ENCODE measurements at places on chromosomes 6 and 20.

DNA sequence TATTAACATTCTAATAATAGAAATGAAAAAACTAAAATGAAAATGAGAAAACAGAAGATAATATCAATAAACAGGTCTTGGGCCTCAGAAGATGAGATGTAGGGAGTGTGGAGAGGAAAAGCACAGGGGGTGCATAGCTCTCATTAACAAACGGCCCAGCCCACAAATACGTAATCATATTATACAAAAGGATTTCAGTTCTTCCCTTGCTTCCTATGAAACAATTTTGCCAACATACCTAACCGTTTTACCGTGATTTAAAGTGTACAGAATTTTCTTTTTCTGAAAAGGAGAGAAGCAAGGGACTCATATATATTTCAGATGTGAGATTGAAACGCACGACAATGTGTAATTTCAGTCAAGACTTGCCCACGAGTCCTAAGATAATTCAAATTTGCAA, 136.0 kb downstream of the HFE start:
- no peak for DNase-seq

DNA sequence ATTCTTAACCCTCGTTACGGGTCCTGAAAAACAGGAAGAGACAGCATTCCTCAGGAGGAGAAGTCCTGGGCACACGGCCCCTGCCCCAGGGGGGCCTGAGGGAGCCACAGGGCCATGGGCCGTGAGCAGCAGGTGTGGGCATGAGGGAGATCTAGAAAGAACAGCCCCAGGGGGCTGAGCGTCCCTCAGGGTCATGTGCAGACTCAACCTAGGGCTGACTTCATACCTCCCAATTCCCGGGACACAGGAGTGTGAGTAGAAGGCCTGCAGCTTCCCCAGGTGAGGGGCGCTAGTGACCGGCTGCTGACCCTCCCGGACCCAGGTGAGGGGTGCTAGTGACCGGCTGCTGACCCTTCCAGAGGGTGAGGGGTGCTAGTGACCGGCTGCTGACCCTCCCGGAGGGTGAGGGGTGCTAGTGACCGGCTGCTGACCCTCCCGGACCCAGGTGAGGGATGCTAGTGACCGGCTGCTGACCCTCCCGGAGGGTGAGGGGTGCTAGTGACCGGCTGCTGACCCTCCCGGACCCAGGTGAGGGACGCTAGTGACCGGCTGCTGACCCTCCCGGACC, 35.1 kb downstream of the FRMD1 start:
- DNase-seq: no peak

- DNase-seq: no peak
Measured at GRCh38 chr6:95723638-95724037, 146.3 kb downstream of the MANEA start.

DNA sequence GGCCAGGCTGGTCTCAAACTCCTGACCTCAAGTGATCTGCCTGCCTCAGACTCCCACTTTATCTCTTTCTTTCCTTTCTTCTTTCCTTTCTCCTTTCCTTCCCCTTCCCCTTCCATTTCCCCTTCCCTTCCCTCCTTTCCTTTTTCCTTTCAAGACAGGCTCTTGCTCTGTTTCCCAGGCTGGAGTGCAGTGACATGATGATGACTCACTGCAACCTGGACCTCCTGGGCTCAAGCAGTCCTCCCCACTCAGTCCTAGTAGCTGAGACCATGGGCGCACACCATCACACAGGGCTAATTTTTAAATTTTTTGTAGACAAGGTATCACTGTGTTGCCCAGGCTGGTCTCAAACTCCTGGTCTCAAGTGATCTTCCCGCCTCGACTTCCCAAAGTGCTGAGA, 377.6 kb upstream of the ZFP64 start:
- DNase-seq: peak; percentile 10

GRCh38 chr6:166036316-166037095, 131.1 kb downstream of the TBXT start:
- no peak for DNase-seq

- no peak for DNase-seq
Measured at GRCh38 chr6:100553243-100553642, 88.5 kb upstream of the SIM1 start.

- DNase-seq: no peak
Measured at GRCh38 chr6:104212977-104213668, 646.6 kb downstream of the HACE1 start.

- DNase-seq: peak; percentile 2
Measured at GRCh38 chr6:25883991-25884390, 9.9 kb upstream of the SLC17A3 start.

- no peak for DNase-seq
Measured at GRCh38 chr20:32535953-32536823, 48.9 kb downstream of the NOL4L start.

- DNase-seq: no peak
Measured at GRCh38 chr6:164415832-164416563, 893.4 kb downstream of the C6orf118 start.

- DNase-seq: no peak
Measured at GRCh38 chr6:114061116-114061515, 90.2 kb upstream of the HDAC2 start.

- no peak for DNase-seq
Measured at GRCh38 chr20:48141660-48142515, 356.6 kb upstream of the SULF2 start.

- no peak for DNase-seq
Measured at GRCh38 chr6:24358219-24358821, 461 bp upstream of the DCDC2 start.

- peak; percentile 19 for DNase-seq
Measured at GRCh38 chr6:100311707-100312251, 152.9 kb downstream of the SIM1 start.

GRCh38 chr20:32687180-32687532, 13.4 kb upstream of the C20orf203 start:
- no peak for DNase-seq

DNA sequence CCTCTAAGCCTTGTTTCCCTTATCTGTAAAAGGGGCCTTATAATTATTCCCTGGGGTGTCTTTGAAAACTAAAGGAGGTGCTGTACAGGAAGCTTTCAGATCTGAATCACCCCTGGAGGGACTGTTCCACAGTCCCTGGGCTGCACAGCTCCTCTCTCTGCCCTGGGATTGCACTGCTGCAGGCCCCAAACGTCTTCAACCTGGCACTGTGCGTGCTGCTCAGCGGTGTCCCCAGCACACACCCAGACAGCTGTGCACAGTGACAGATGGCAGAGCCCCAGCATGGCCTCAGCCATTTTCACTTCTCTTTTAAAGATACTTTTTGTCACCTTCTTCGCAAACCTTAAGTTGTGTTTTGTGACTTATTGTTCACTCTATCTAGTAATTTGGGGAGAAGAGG, 50.7 kb upstream of the INSM1 start:
- DNase-seq: no peak

DNA sequence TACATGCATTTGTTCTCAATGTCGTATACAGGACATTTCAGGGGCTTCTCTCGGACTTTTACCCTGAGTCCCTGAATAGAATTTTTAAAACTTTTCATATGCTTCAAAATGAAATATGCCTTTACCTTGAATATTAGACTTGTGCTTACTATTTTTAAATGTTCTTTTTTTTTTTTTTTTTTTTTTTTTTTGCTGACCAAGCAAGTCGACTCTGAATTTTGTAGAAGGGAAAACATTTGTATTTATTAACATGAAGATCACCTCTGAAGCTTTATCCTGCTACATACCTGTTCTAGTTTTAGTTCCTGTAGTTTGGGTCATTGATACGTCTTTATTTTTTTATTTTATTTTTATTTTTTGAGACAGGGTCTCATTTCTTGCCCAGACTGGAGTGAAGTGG, 39.7 kb upstream of the SAYSD1 start:
- no peak for DNase-seq

DNA sequence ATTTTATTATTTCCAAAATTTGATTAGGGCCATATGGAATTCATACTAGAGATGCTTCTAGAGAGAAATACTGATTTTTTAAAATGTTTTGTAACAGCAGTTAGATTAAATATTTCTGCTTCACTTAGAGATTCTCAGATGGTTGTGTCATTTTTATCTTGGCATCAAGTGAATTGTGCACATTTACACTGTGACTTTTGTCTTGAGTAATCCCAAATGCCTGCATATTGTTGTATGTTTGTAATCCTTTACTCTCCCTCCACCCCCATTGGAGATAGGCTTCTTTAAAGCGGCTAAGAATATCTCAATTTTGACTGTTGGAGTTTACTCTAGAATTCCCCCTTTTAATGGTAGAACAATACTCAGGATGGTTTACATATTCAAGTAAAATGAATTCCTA, 19.0 kb downstream of the STX16 start:
- no peak for DNase-seq

- no peak for DNase-seq
Measured at GRCh38 chr6:159529934-159530333, 163.1 kb downstream of the SOD2 start.

DNA sequence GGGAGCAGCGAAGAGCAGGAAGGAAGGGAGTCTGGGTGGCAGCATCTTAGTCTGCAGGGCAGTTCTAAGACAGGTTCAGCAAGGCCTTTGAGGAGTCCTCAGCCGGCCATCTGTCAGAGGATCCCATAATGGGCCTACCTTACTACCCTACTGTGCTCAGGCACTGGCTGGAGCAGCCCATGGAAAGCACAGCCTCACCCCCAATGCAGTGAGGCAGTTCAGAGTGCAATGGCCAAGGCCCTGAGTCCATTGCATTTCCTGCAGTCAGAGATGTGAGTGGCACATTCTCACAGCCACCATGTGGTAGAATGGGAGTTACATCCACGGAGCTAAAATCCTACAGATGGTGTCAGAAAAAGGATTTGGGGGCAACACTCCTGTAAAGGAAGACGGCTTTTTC, 19.4 kb upstream of the OVOL2 start:
- DNase-seq: no peak

GRCh38 chr6:53929041-53929820, 134.4 kb downstream of the LRRC1 start:
- DNase-seq: peak; percentile 68

GRCh38 chr20:62323980-62324906, 21.4 kb downstream of the ADRM1 start:
- no peak for DNase-seq

- DNase-seq: no peak
Measured at GRCh38 chr20:64231621-64232550, 23.7 kb upstream of the PCMTD2 start.

DNA sequence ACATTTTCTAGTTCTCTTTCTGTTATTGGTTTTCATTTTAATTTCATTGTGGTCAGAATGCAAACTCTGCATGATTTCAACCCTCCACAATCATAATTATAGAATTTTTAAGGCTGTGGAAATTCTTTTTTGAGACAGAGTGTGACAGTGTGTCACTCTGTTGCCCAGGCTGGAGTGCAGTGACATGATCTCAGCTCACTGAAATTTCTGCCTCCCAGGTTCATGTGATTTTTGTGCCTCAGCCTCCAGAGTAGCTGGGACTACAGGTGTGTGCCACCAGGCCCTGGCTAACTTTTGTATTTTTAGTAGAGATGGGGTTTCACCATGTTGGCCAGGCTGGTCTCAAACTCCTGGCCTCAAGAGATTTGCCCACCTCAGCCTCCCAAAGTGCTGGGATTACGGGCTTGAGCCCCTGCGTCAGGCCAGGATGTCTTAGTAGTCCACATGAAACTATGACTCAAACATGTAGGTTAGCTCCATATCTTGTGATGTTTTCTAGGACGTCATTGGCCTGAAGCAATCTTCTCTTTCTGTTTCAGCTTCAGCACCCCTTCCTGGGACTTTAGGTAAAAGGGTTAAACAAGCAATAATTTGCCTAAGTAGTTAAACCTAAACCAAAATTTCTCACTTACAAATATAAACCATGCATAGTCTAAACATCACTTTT, 47.4 kb upstream of the SAMD3 start:
- DNase-seq: no peak

GRCh38 chr20:33531885-33532284, 42.0 kb downstream of the CBFA2T2 start:
- no peak for DNase-seq

- peak; percentile 94 for DNase-seq
Measured at GRCh38 chr6:144286503-144287393, 1.6 kb downstream of the UTRN start.

DNA sequence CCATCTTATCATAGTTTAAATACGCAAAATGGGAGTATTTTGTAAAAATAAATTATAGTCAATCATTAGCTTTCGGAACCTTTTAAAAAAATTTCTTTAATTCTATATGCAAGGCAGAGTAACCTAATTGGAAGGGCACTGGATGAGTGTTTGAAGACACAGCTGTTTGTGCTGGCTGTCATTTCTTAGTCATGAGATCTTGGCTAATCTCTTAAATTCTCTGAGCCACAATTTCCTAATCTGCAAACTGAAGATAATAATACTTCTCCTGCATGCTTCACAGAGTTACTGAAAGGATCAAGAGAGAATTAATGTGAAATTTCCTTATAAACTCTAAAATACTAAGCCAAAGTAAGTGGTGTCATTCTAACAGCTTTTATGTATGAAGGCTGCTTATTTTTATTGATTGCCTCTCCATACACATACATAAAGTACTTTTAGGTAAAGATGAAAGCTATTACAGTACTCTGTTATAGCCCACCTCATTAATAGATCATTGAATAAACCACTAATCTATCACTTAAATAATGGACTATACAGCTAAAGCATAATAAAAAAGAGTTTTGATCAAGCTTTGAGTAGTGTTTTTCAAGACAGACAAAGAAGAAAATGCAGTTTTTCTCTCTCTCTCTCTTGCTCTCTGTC, 383.7 kb upstream of the IRAK1BP1 start:
- peak; percentile 10 for DNase-seq

DNA sequence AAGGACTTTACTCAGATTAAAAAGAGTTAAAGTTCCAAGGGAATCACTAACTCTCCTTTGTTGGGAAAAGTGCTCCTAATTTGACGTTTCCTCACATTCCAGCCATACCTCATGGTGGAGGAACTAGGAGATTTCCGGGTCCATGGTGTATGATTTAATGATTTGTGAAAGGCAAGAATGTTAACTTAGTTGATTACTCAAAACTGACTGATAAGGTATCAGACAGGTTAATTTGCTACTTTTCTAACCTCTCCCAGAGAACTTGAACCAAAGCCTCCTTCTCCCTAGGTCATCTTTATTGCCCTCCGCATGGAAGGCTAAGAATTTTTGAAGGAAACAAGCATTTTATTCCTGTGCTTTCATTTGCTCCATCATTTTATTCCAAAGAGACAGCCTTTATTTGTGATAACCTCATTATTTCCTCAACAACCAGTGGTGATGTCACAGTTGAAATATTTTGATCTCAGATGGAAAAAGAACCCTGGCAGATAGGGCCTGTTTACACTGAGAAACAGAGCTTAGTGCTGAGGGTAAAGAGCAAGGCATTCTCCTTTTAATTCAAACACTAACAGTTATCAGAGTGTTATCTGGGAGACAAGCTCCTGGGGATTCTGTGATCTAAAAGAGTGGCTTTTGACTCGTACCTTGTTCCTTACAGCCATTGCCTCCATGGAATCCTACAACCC, 57.4 kb upstream of the BMP2 start:
- DNase-seq: no peak

GRCh38 chr6:52546192-52546591, 30.7 kb downstream of the TRAM2 start:
- DNase-seq: no peak

All from astrocyte (in vitro differentiated cells and primary cell).